ENCODE measurements at places on chromosomes 3 and 15. TPM values are rescaled to one million over a fixed set of nuclear protein-coding genes. Genes with fewer than 3 reads are reported as not detected.

- no peak overlapping the region for H3K4me3 ChIP-seq
- H3K27ac ChIP-seq = no peak overlapping the region
- DNase-seq = no peak
- no peaks in the 10 kb centered on the region for H3K27me3 ChIP-seq
- no peaks in the 10 kb centered on the region for H3K36me3 ChIP-seq
Observed at GRCh38 chr15:82874961-82875360, 65.5 kb downstream of the WHAMM start.

Gene SLC9C1
- not detected for total RNA-seq

- H3K27me3 ChIP-seq = no peaks in the 10 kb centered on the region
- DNase-seq = no peak
- no peak overlapping the region for H3K4me3 ChIP-seq
- H3K4me1 ChIP-seq = no peaks in the 10 kb centered on the region
Observed at GRCh38 chr3:101383156-101383575, 62.8 kb upstream of the IMPG2 start.

Gene THSD4
- total RNA-seq = 23.0 TPM

DNA sequence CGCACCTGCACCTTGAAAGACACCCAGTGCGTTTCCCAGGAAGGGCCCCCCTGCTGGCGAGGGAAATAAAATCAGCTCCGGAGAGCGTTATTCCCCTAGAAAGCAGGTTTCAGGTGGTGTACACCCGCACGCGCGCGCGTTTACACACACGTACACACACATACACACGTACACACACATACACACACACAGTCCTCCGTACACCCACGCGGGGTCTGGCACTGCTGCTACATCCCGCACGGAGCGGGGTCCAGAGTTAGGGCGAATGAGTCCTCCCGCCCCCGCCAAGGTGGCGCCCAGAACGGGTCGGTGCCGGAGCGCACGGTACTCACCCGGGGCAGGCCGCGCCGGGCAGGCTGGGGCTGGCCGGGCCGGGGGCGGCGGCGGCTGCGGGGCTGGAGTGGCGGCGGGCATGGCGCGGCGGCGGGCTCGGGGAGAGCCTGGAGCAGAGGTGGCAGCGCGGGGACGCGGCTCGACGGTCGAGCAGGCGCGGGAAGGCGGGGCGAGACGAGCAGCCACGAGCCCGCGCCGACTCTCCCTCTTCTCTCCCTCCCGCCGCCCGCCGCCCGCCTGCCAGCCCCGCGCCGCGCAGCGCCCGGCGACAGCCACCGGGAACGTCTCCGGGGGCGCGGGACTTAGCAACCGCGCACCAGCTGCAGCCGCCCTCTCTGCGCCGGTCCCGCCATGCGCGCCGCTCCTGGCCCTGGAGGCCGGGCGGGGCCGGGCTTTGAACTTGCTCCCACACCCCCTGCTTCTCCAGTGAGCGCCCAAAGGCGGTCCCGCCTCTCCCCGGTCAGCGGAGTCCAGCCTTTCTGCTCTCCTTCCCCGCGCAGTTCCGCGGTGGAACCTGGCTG lies at the start of gene DCLK3:
Gene DCLK3, minus strand, starts transcription at position 704 of the 854 bp plus-strand sequence. Its CDS starts 290 bp downstream, at position 414.
- no peaks in the 10 kb centered on the region for H3K4me1 ChIP-seq
- H3K4me3 ChIP-seq = no peak within 1 kb of the TSS
- no peaks in the 10 kb centered on the region for H3K36me3 ChIP-seq
- no peak within 1 kb of the TSS for H3K27ac ChIP-seq

DNA sequence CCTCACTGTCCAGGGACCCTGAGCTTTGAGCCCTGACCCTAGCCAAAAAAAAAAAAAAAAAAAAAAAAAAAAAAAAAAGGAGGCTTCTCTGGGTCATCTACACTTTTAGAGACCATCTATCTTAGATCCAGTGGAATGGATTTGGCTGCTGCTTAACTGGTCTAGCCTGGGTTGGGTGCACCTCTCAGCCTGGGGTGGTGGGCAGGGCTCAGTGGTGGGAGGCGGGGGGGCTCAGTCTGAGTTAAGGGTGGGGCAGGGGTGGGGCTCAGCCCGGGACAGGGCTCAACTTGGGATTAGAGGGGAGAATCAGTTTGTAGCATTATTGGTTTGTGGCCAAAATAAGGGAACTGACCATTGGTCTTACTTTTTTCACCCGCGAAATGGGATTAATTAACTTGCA lies 139.2 kb downstream of the TPRA1 start:
- peaks cover 13% of the 10 kb centered on the region for H3K4me1 ChIP-seq
- H3K27me3 ChIP-seq = no peaks in the 10 kb centered on the region
- no peaks in the 10 kb centered on the region for H3K36me3 ChIP-seq

GRCh38 chr3:100103558-100104441 lies 10.5 kb downstream of the FILIP1L start:
- H3K36me3 ChIP-seq = no peaks in the 10 kb centered on the region
- DNase-seq = peak; percentile 86
- no peak overlapping the region for H3K4me3 ChIP-seq
- peaks cover 61% of the 10 kb centered on the region for H3K4me1 ChIP-seq
